ENCODE measurements at places on chromosomes 2 and 18. TPM values are rescaled to one million over a fixed set of nuclear protein-coding genes. Genes with fewer than 3 reads are reported as not detected.

The TXNL4A gene
- polyA plus RNA-seq: 50.9 TPM

The SH3BP4 gene
- 20.5 TPM for polyA plus RNA-seq

The IWS1 gene
- polyA plus RNA-seq: 16.0 TPM

The CPS1 gene
- polyA plus RNA-seq: 0.42 TPM

The ATOH8 gene
- polyA plus RNA-seq: 8.9 TPM

The CD8B gene
- polyA plus RNA-seq: 0.77 TPM
